IPS-NIHi11 (cell line): ENCODE measurements at places on chromosomes 16 and 17.
A peak's percentile ranks its signal among the peaks of the same experiment; 100 is the strongest.

- DNase-seq, result no peak
Observed at GRCh38 chr17:77341069-77341541, 200.3 kb downstream of the SEC14L1 start.

GRCh38 chr17:50353600-50354195 is 7.8 kb downstream of the XYLT2 start:
- DNase-seq, result no peak

DNA sequence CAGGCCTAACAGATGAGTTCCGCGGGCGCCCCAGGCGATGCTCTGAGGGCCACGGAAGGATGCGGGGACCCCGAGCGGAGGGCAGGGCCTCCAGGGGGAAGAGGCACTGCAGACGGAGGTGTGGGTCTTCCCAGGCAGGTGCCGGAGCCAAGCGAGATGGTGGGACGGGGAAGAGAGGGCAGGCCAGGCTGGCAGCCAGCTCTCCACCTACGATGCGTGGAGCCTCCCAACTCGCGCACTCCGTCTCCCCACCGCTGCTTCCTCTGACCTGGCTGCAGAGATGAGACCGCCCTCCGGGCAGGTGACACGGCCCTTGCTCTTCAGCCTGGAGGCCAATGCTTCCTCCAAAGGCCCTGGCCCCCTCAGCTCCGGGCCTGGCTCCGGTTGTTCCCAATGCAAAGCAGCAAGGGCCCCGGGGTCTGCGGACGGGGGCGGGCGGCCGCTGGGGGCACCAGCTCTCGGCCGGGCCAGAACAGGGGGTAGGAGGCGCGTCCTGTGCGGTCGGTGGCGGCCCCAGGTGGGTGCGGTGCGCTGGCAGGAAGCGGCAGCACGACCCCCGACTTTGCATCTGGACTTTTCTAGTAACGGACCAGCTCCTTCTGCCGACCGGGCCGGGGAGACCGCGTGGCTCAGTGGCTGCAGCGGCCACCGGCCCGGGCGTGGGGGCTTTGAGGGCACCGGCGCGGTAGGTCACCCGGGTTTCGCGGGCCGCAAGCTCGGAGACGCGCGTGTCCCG is 1.5 kb upstream of the SOX8 start:
- DNase-seq, result peak; percentile 68

DNA sequence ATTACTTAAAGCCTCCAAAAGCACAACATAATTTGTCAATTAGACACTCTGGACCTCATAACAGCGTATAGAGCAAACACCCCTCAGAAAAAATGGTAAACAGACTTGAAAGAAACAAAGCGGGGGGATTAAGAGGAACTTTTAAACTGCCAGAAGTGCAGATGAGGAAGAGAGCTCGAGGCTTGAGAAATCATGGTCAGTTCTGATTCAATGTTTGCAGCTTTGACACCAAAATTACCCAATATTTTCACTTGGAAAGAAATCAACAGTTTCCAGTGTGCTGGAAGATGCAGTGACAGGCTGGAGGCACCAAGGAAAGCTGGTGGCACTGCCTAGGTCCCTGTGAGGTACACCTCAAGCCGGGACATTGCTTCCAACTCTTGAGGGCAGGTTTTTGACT is 180.9 kb upstream of the TOX3 start:
- DNase-seq, result no peak

DNA sequence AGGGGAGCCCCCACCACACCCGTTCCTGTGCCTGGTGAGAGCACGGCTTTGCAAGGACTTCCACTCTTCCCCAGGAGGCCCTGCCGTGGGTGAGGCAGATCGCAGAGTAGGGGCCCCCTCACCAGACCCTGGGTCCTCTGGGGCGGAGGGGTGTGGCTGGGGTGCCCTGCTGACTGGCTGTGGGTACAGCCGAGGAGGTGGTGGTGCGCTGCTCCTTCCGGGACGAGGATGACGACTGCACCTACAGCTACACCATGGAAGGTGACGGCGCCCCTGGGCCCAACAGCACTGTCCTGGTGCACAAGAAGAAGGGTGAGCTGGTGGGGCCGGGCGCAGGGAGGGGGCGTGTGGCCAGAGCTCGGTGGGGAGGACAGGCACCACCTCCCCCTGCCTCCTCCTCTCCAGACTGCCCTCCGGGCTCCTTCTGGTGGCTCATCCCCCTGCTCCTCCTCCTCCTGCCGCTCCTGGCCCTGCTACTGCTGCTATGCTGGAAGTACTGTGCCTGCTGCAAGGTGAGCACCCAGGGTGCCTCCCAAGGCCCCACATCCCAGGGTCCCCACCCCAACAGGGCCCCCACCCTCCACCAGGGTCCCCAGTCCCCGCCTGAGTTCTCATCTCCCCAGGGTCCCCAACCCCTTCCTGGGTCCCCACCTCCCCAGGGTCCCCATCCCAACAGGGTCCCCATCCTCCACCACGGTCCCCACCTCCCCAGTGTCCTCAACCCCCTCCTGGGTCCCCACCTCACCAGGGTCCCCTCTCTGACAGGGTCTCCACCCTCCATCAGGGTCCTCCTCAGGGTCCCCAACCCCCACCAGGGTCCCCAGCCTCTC is 16.1 kb downstream of the ITGB4 start:
- DNase-seq, result no peak

GRCh38 chr17:10046786-10047785 is 142.0 kb upstream of the RCVRN start:
- no peak for DNase-seq

GRCh38 chr17:59631276-59631675 is 11.6 kb downstream of the CLTC start:
- no peak for DNase-seq

GRCh38 chr17:79622776-79623175 is 11.9 kb upstream of the RBFOX3 start:
- DNase-seq, result peak; percentile 6

DNA sequence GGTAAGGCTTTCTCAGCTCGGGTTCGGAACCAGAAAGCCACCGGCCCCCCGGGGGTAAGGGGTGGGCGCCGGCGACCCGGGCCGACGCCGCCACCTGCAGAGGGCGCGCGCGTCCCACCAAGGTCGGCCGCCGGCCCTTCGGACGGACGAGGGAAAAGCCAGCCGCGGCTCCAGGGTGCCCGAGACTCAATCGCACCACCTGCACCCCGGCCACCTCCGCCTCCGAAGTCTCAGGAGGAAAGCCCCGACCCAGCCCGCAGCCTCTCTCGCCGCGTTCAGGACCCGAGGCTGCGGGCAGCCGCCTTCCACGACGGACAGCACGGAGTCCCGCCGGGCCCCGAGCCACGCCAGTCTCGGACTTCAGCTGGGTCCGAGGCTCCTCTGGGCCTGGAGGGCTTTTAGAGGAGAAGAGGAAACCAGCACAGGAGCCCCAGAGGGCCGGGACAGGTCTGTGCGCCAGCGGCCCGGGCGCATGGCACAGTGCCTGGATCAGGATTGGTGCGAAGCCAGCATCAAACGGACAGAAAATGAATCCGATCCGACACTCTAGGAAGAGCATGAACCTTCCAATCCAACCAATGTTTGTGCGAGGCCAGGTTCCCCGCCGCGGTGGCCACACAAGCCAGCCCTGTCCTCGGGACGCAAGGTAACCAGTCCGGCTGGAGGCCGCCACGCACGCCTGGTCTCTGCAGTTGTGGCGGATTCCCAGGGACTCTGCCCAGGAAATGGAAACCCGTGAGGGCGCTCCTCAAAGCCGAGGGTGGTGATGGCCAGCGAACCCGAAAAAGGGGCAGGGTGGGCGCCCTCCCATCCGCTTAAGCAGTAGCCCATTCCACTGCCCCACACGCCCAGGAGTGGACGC is 6.7 kb downstream of the CBX8 start:
- peak; percentile 88 for DNase-seq

DNA sequence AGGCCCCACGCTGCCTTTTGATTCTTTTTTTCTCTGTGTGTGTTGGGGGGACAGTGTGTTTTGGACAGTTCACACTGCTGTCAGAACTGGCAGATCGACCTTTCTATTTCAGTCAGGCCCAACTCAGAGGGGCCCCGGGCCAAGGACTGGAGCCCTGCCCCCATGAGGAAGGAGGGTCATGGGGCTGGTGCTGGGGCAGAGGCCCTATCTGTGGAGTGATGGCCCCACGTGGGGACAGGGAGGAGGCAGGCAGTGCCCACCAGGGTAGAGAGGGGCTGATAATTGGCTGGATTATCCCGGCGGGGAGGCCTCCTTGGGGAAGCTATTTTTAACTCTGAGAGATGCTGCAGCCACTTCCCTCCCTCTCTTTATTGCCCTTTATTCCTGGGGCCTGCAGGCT is 5.7 kb upstream of the KCNJ12 start:
- DNase-seq, result peak; percentile 42

- DNase-seq, result no peak
Observed at GRCh38 chr17:62876673-62877405, 68.7 kb upstream of the MARCHF10 start.

- DNase-seq, result peak; percentile 26
Observed at GRCh38 chr16:13120557-13120956, 219.2 kb downstream of the SHISA9 start.

- peak; percentile 66 for DNase-seq
Observed at GRCh38 chr16:56277075-56277474, 85.8 kb downstream of the GNAO1 start.

DNA sequence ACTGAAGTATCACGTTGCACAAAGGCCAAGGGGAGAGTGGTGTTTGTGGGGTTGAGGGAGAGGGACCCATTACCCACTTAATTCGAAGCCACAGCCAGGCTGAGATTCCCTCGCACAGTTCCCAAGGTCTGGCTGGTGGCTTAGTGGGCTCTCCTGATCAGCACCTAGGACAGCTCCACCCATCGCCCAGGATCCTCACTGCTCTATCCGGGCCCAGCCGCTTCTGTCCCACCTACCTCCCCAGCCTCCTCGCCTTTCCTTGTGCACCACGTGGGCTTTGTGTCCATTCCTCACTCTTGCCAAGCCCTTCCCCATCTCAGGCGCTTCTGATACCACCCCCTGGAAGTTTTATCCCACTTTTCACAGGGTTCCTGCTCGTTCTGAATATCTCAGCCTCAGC is 163.5 kb downstream of the CCT6B start:
- DNase-seq, result peak; percentile 93

- no peak for DNase-seq
Observed at GRCh38 chr17:9974448-9975381, 69.6 kb upstream of the RCVRN start.

DNA sequence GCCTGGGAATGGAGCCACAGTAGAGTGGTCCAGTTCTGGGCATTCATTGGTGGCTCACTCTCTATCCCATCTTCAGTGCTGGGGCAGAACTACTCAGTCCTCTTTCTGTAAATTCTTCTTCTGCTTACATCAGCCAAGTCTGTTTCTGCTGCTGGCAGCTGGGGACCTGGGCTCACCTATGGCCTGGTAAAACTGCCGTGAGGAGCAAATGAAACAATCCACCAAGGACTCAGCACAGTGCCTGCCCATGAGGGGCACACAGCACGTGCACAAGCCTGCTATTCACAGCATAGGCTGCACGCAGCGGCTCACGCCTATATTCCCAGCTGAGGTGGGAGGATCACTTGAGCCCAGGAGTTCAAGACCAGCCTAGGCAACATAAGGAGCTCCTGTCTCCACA is 30.9 kb upstream of the SNN start:
- no peak for DNase-seq

- no peak for DNase-seq
Observed at GRCh38 chr16:19805459-19806162, 79.0 kb downstream of the GPRC5B start.

GRCh38 chr16:17225541-17225940 is 245.2 kb downstream of the XYLT1 start:
- no peak for DNase-seq

DNA sequence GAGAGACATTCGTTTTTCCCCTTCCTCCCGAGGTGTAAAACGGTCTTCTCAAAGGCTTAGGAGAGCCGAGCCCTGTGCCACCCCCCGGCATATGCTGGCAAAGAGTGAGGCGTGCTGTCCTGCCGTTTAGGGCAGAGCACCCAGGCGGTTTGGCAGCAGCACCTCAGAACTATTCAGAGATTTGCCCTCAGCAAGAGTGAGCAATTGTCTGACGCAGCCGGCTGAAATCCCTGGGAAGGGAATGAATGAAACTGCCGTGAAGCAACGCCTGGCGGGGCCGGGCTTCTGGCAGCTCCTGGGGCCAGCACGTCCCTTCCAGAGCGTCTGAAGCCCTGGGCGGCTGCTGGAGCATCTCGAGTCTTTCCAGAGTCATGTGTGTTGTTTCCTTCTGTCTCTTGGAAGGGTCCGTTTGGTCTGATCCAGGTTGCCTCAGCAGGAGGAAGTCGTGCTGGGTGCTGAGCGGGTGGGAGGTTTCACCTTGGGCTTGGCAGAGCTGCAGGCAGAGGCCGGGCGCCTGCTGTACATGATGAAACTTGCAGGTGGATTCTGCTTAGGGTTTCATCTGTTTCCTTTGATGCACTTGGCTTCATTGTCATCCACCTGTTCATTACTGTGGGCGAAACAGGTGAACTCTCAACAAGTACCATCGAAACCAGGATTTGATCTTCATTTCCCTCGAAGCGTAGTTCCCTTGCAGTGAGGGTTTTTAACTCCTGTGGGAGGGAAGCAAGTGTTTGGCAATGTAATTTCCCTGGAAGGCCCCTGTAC is 35.4 kb downstream of the TBCD start:
- DNase-seq, result no peak

GRCh38 chr17:9239793-9240658 is 218.7 kb downstream of the NTN1 start:
- peak; percentile 97 for DNase-seq

GRCh38 chr16:330741-331140 is 21.8 kb downstream of the AXIN1 start:
- DNase-seq, result no peak

DNA sequence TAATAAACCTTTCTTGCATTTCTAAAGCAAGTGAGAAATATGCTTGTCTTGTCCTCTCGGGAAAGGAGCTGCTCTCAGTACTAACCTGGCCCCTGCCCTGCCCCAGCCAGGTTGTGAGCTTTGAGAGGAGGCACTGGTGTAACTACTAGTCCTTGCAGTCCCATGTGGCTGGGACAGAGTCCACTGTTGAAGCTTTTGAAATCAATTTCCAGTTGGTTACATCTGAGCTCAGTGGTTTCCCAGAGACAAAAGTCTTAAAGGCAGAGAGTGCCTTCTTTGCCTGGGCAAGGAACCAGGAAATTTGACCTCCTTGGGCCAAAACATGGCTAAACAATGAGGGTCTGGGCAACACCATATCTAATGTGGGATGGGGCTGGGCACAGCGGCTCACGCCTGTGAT is 48.7 kb downstream of the GSG1L start:
- DNase-seq, result no peak

- DNase-seq, result no peak
Observed at GRCh38 chr17:55433629-55434422, 12.2 kb upstream of the MMD start.

- no peak for DNase-seq
Observed at GRCh38 chr17:38416840-38417209, 11.4 kb upstream of the ARHGAP23 start.

- peak; percentile 94 for DNase-seq
Observed at GRCh38 chr17:65100316-65101140, 36.6 kb upstream of the RGS9 start.

DNA sequence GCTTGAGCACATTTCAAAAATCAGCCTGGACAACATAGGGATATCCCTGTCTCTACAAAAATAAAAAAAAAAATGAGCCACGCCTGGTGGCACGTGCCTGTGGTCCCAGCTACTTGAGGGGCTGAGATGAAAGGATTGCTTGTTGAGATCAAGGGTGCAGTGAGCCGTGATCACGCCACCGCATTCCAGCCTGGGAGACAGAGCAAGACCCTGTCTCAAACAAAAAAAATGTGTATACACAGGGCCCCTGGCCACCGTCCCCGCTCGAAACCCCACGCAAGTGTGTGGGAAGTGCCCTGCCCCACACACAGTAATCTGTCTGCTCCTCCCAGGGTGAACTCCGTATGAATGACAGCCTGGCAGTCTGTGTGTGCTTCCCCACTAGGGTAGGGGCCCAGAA is 93.0 kb upstream of the RPL38 start:
- no peak for DNase-seq
